ENCODE measurements at places on chromosomes 7 and 10.

DNA sequence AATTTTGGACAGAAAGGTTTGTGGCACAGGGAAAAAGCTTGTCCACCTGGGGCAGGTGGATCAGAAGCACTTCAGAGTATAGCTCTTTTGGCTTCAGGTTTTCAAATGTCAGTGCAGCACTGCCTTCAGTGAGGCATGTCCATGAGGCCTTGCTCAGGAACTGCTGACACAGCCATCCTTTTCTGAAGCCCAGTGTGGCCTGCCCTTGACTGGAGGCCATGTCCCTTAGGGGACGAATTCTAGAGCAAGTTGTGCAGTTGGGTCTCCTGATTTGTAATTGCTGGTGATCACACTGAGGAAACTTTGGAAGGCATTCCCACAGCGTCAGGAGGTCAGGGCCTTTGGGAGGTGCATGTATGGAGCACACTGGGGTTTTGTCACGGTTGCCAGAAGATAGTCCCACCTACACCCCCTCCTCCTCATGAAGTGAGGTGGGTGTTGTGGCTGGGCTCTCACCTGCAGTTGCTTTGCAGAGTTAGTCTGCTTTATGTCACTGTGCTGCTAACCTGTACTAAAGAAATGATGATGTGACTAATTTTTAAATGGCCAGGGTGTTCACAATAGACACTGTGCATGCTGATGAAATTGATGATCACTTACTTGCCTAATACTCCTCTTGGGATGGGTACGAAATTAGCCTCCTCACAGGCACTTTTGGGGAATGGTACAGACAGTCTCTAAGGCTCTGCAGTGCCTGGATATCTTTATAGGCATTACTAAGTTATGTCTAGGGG is 41.7 kb downstream of the OGDH start:
- no peak for DNase-seq

- no peak for DNase-seq
Measured at GRCh38 chr7:17745610-17746009, 194.7 kb downstream of the SNX13 start.

DNA sequence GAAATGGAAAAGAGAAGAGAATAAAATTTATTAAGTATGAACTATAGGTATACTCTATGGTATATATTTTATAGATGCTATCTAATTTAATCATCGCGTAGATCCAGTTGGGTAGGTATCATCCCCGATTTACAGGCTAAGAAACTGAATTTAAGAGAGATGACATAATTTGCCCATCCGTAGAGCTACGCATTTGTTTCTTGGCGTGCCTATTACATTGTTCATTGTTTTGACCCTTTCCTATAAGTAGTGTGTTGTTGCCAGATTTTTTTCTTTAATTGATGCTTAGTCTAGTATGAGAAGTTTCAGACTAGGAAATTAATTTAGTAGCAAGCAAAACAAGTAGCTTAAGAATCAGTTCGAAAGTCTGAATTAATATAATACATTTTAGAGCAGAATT is 205.7 kb upstream of the NPSR1 start:
- no peak for DNase-seq

DNA sequence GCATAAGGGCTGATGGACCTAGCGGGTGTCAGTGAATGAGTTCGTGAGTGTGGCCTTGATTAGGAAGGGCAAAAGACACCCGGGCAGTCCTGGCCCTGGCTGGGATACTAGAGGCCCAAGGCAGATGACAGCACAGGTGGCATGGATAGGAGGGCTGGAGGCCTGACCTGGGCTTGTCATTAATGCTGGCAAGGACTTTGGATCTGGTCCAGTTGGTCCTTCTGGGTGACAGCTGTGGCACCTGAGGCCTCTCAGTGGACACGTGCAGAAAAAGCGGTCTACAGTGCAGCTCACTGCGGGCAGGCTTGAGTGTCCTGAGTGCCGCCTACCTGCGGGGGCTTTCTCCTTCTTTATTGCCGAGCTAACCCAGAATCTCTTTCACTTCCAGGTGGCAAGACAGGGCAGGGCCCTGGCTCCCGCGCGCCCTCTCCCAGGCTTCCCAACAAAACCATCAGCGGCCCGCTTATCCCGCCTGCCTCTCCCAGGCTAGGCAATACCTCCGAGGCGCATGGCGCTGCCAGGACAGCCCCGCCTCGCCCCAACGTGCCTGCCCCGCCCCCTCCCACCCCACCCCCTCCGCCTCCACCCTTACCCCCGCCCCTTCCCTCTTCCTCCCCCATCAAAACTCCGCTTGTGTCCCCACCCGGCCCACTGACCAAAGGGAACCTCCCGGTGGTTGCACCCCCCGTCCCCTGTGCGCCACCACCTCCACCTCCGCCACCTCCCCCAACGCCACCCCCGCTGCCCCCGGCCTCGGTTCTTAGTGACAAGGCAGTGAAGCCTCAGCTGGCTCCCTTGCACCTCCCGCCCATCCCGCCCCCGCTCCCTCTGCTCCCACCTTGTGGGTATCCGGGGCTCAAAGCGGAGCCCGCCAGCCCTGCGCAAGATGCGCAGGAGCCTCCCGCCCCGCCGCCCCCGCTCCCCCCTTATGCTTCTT is 77.4 kb downstream of the WIPF3 start:
- no peak for DNase-seq

DNA sequence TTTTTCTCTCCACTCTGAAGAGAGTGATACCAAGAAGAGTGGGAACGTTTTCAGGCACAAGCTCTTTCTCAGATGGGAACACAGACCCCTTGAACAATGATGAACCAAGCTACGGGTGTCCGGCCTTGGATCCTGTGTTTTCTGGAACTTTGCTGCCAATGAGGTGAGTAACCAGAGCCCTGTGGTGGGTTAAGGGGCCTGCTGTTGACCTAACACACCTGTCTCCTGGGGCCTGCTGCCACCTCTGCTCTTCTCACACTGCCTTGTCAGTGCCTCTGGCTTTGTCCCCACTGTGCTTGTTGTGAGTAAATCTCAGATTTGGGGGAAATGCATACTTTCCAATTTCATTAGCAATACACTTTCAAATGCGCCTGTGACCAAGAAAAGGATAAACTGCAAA is 1.4 kb upstream of the PKD1L1 start:
- no peak for DNase-seq

DNA sequence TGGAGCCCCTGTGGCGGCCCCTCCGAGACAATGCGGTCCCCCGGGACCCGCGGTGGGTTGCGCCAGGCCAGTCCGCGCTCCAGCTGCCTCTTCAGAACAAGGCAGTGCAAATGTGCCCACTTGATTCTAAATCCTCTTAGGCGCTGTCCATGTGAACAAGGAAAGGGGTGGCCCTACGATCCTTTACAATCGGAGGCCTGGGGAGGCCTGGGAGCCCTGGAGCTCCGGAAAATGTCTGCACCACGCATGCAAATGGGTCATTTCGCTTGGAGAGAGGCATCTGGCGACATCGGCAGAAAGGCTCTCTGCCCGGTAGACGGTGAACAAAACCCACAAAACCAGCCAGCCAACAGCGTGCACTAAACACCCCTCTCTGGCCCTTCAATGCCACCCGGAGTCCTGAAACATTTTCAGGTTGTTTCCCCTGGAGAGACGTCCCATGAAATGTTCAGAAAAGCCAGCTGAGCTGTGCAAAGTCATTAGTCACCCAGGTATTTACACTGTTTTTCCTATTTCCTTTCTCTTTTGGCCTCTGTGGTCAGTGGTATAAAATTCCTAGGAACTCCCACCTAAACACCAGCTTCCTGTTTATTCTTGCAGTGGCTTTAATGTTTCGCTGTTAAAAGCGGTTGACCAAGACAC is 102.8 kb upstream of the ZNF438 start:
- no peak for DNase-seq

DNA sequence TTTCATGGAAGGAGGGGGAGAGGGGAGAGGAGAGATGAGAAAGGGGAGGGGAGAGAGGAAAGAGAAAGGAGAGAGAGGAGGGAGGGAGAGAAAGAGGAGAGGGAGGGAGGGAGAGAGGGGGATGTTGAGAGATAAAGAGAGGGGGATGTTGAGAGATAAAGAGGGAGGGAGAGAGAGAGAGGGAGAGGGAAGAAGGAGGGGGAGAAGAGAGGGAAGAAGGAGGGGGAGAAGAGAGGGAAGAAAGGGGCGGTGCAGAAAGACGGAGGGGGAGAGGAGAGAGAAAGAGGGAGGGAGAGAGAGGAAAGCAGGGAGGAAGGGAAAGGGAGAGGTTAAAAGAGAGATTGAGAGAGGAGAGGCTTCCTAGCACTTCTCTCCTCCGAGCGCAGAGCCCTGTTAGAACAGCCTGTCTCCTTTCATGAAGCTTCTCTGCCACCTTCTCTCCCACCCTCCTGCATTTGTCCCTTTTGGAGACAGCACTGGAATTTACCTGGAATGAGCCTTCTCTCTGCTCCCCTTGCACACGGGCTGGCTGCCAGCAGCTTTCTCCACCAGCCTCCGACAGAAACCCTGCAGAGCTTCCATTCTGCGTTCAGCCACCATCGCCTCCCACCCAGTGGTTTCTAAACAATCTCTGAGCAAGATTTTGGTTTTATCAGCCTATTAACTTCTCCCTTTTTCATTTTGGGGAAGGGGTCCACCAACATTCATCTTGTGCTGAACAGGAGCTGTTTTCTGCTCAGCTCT is 74.0 kb upstream of the CARD11 start:
- no peak for DNase-seq

DNA sequence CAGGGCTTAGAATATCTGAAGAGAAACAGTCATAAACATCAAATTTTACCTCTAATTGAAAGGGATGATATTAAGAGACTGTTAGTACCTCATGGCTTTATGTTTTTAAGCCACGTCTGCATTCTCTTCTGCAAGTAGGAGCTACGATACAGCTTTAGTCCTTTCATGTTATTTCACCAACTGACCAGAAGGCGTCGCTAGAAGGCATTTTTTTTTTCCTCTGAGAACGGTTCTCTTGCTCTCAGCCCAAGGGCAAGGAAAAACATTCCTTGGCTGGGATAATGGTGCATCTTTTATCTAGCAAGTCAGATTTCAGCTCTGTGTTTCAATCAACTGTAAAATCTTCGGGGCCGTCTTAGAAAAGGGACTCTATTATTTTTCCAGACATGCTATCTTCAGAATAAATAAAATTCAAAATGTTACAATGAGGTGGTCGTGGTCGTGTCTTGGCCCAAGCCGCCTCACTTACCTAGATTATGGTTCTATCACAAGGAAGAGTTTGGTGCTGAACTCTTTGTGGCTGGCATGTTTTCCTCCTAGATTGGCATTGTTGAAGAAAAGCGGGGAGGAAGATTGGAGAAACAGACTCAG is 41.6 kb upstream of the LYZL2 start:
- DNase-seq: no peak

GRCh38 chr10:110803830-110804338 is 67.8 kb upstream of the PDCD4 start:
- no peak for DNase-seq

- DNase-seq: no peak
Measured at GRCh38 chr7:128737867-128738385, 1.2 kb upstream of the CALU start.

DNA sequence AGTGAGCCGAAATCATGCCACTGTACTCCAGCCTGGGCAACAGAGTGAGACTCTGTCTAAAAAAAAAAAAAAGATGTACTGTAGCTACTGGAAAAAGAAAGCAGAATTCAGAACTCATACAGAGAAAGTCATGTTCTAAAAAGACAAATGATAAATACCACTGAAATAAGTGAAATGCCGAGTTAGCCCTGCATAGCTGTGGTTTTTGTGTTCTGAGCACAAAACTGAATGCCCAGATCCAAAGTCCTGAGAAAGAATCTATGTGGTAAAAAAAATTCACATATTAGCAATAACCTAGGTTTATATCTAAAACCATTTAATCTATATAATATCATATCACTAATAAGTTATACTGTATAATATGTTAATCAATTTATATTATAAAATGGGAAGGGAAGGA is 29.3 kb upstream of the HECW1 start:
- DNase-seq: no peak

DNA sequence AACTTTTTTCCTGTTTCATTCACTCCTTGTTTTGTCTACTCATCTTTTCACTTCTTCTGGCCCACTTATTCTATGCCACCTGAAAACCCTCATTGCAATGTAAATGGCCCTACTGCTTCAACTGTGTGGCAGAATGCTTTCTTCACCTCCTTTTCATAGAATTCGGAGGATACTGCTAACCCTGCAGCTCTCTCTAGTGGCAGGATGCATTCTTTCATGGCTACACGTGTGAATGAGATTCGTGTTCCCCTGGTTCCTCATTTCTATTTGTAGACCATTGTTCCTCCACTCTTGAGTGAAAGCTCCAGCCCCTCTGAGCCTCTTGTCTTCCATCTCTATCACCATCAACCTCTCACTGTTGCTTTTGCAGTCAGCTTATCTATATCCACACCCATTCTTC is 20.9 kb upstream of the CYP26C1 start:
- DNase-seq: no peak

- DNase-seq: no peak
Measured at GRCh38 chr7:19105546-19105945, 11.9 kb downstream of the TWIST1 start.

- no peak for DNase-seq
Measured at GRCh38 chr10:44731283-44731682, 179.9 kb upstream of the TMEM72 start.

DNA sequence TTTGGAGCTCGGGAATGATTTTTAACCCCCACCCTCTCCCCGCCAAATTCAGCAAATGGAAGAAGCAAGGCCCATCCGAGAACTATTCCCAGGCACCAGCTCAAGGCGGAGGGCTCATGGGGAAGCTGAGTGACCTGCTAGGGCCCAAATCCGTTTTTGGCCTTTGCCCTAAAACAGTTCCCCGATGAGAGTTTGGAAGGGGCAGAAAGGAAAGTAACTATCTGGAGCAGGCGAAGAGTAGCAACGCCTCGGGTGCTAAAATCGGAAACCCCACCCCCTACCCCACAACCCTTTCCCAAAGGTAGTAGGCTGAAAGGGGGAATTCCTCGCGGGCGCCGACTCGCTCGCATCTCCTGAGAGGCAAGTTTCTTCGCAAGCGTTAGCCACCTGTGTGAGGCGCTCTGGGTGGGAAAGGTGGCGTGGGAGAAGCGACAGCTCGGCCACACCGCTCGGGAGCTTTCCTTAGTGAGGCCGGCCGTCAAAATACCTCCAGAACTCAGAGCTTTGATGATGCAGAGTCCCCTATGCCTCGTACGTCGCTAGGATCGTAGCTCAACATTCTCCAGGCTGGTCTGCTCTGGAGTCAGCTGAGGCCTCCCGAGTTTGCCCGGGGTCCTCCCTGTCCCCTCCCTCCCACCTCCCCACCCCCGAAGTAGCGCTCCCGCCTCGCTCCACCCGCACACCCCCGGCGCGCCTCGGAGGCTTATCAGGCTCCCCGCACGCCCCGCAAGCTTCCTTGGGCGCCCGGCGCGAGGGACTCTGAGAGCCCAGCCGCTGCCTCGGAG is 642 bp upstream of the PRKG1 start:
- DNase-seq: no peak

Measured in stimulated activated CD8-positive, alpha-beta memory T cell treated with anti-CD3 and anti-CD28 coated beads, Interleukin-15, amount 100 ng/mL, for 24 hours (primary cell).